Kidney glomerular epithelial cell (primary cell): ENCODE measurements at places on chromosomes 7 and 10.

DNA sequence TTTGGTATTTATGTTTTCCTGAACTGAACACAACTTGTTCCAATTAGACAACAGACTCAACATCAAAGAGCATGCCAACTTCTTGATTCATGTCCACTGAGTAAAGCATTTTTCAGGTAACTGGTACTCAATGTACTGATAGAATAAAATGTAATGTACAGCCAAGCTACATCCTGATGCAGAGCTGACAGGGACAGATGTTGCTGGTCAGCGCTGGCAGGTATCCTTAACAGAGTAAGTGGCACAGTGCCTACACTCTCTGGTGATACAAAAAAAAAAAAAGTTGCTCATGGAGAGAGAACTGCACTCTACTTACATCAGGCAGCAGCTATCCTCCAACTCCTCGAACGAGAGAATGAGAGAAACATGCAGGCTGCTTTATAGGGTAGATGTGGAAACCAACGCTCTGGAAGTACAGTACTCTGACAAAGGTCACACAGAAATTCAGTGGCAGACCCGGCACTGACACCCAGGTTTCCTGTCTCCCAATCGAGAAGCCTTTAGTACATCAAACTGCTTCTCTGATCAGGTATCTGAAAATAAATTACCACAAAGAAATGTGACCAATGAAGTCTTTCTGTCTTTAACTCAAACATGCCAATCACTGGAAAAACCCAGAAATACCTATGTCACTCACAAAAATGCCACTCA is 4.6 kb downstream of the ITGB1 start:
- DNase-seq: no peak

DNA sequence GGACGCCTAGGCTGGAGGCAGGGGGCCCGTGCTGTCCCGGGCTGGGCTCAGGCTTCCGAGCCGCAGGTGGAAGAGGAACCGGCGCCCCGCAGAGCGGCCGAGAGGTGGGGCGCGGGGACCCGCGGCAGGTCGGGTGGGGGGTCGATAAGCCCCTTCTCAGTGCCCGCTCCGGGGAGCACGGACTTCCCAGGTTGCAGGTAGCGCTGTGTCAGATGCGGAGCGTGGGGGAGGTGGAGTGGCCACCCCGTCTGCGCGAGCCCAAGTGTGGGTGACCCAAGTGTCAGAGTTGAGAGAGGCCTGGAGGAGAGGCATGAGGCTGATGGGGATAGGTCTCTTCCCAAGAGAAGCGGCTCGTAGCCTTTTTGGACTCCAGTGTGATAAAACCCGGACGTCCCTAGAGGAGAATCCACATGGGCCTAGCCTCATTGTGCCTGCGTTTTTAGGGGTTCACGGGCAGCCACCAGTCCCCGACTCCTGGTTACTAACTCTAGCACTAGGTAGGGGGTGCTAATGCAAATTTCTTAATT is 580 bp downstream of the EEPD1 start:
- DNase-seq: no peak

DNA sequence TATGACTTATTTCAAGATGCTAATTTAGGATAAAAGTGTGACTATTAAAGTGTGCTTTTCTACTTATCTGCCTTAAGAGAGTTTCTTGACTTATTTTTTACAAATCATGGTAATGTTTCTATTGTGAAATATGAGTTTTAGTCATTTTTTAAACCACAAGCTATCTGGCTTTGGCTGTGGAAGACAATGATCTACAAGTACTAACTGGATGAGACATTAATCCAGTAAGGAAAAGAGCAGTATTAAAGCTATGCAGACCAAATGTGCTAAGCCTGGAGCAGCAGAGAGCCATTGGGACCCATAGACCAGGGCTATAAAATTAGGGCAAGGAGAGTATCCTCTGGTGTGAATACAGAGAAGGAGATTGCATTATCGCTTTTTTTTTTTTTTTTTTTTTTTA is 92.4 kb downstream of the SEMA3A start:
- no peak for DNase-seq

- DNase-seq: no peak
These were observed 58.4 kb upstream of the PCGF5 start for GRCh38 chr10:91162050-91162494.

GRCh38 chr7:149615690-149616270 is 118.2 kb upstream of the ZNF746 start:
- no peak for DNase-seq

DNA sequence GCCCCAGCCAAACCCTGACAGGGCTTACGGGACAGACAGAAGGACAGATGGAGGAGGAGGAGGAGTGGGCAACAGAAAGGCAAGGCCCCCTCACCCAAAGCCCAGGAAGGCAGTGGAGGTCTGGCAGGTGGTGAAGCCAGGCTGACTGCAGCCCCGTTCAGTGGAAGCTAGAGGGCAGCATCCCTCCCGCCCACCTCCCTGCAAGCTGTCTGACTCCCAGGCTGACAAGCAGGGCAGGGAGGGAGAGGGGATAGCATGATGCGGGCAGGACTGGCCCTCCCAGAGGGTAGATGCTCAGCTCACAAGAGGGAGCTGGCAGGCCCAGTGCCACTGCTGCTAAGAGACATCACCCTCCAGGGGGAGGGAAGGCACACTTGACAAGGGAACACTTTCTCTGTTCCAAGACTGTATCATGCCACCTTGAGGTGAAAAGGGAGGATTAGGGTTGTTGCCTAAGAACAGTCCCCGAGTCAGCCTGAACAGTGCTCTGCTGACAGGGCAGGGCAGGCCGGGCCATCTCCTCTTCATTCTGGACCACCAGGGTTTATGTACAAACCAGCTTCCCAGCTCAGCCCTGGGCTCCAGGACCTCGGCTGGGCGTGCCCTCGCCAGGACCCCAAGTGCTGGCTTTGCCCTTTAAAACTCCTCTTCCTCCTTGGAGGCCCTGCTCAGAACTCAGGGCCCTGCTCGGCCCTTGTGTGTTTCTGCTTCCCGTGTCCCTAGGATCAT is 61.8 kb downstream of the RASGEF1A start:
- peak; percentile 44 for DNase-seq

DNA sequence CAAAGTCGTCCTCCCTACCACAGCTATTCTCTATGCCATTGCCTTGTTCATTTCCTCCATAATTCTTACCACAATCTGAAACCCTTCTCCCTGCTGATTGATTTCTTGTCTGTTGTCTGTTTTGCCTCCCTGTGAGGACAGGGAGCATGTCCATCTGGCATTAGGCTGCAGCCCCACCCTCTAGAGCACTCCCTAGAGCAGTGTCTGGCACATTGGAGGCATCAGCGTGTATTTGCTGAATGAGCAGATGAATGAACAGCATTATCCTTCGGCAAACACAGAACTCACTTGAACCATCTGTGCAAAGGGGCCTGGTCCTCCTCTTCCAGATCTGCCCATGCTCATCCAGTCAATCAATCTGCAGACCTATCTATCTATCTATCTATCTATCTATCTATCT is 5.1 kb upstream of the DMBT1 start:
- DNase-seq: no peak

GRCh38 chr10:22683140-22683389 is 31.3 kb downstream of the PIP4K2A start:
- DNase-seq: no peak

DNA sequence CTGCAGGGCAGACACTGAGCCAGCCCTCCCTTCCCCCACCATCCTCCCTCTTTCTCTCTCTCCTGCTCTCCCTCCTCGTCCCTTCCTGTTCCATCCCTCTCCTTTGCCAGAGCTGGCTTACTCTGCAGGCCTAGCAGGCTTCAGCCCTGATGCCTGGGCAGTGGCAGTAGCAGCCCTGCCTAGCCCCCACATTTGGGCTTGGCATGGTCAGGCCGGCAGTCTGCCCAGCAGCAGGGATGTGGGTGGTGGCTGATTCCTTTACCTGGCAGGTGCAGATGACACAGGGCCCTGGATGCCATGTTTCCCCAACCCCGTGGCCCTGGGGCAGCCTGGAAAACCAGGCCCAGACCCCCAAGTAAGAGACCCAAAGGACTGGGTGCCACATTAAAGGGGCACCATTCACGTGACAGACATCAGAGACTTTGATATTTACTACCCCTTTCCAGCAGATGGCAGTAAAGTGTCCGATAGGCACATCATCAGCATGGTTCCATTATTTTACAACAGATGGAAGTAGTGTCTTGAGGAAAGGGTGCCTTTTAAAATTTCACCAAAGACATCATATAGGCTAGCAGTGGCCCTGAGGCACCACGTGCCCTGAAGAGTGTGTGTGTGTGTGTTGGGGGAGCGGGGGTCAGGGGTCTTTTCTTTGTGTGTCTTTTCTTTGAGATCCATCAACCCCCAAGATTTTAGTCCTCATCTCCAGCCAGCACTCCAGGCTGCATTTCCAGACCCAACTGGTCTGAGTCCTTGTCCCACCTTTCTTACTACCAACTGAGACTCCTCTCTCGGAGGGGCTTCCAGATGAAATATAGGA is 5.9 kb downstream of the KCP start:
- DNase-seq: peak; percentile 50

GRCh38 chr10:48589266-48589665 is 15.6 kb downstream of the ARHGAP22 start:
- DNase-seq: no peak

GRCh38 chr10:69835875-69836730 is 34.4 kb downstream of the COL13A1 start:
- peak; percentile 13 for DNase-seq

- DNase-seq: peak; percentile 18
These were observed 25.2 kb downstream of the DNAJC1 start for GRCh38 chr10:21978191-21978862.

DNA sequence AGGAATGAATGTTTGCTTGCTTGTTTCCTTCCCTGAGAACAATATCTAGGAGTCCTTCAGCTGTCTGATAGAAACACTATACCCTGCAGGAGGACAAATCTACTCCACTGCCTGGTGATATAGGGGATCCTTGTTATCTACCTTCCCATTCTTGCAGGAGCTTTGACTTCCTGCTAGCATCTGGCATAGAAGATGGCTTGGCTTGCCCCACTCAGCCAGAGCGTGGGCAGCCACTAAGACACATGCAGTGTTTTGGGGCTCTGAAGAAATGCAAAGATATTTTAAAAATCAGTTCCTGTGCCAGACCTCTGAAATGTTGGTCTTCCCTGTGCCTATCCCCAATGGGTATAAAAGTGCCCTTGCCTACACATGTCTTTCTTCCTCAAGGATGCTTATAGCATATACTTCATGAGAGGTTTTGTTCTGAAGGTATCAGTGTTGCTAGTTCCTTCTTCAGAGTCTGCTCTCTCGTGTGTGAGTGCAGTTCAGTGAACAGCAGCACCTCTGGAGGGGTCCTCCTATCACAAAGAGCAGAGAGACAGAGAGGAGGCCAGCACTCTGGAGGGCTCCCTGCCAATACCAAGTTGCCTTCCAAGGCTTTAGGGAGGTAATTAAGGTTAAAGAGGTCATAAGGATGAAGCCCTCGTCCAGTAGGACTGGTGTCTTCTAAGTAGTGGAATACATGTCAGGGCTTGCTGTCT is 149.1 kb upstream of the CALCR start:
- no peak for DNase-seq
